ENCODE measurements at places on chromosomes 5 and 9.

GRCh38 chr5:53994148-53994547 lies 316.2 kb downstream of the ARL15 start:
- no peak for DNase-seq

- DNase-seq = no peak
These were observed 43.0 kb upstream of the GNE start for GRCh38 chr9:36301227-36301626.

DNA sequence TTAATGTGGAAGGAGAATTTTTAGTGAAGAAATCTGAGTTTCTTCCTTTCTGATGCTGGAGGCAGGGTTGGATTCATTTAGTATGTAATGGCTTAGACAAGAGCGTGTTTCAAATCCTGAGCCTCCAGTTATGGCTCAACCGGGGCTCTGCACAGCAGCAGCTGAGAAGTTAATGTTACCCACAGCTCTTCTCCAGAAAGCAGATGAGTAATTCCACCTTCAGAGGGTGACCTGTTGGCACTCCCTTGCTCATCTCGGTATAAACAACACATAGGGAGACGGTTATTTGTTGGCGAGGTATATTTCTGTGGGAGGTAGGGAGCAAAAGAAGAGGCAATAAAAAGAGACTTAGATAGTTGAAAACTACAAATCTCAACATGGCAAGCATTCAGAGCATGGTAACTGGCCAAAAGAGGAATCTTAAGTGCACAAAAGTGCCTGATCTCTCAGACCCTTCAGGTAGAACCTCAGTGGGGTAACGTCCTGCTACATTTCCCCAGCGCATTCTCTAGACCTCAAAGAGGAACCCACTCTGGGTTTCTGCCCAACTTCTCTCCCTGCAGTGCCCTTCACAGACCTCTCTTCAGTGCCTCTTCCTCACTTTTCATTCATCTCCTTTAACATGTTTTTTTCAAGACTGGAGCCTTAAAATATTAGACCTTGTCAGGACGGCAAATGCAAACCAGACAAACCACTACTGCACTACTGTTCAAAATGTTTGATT lies 417.5 kb upstream of the ADAMTSL1 start:
- no peak for DNase-seq

GRCh38 chr5:158553195-158553961 lies 546.3 kb downstream of the EBF1 start:
- no peak for DNase-seq

GRCh38 chr9:15529566-15530324 lies 19.0 kb upstream of the PSIP1 start:
- no peak for DNase-seq

DNA sequence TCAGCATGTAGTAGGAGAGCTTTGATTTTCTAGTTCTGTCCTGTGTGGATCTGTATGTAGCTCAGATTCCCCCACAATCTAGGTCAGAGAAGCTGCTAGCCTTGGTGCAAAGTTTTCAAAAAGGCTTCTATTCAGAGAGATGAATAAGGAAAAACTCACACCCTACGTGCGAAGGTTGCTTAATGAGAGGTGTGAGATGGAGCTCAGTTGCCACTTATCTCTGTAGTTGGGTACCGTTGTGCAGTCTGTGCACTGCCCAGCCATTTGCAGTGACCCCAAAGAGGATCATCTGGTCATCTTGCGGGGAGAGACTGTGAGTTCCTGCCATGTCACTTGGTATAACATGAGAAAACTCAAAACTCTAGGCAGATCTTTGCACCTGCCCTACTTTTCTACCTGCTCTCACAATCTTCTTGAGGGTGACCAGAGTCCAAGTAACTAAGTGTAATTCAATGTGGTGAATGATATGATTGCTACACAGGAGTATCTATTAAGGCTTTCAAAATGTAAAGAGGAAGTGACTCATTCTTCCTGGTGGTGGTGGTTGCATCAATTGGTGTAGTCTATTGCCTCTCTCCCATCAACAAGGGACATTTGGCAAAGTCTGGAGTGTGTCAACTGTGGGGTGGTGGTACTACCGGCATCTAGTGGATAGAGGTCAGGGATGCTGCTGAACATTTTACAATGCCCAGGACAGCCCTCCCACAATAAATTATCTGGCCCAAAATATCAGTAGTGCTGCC lies 65.2 kb downstream of the TMC1 start:
- DNase-seq = peak; percentile 43

DNA sequence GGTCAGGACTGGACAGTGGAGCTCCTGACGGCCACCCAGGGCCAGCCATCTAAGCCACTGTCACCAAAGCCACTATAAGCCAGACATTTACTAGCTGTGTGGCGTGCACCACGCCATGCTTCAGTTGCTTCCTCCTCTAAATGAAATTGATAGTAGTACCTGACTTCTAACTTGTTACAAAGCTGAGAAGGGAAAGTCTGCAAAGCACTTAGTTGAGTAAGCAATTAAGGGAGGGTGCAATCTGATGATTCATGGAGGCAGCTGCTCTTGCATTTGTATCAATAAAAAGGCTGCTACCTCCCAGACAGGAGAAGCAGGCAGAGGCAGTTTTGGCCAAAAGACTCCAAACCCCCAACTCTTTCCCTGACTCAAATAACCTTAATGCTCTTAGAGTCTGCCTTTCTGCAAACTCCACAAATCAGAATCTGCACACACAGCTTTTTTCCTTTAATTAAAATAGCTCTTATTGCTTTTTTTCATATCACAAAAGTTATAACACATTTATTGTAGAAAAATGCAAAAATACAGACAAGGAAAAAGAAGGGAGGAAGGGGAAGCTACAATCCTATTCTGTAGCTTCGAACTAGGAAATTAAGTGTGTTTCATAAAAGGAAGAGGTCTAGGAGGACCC lies 19.3 kb upstream of the RAPGEF1 start:
- no peak for DNase-seq

- no peak for DNase-seq
These were observed 91.9 kb downstream of the EHMT1 start for GRCh38 chr9:137710704-137711103.

GRCh38 chr5:80655231-80655774 lies 520 bp upstream of the DHFR start:
- no peak for DNase-seq

- DNase-seq = no peak
These were observed 225.4 kb upstream of the RFX3 start for GRCh38 chr9:3751125-3751758.

- DNase-seq = no peak
These were observed 93.3 kb upstream of the BOD1 start for GRCh38 chr5:173709761-173710160.

- no peak for DNase-seq
These were observed 297.9 kb downstream of the KCTD16 start for GRCh38 chr5:144468571-144468970.

GRCh38 chr5:35133186-35133585 lies 85.4 kb upstream of the AGXT2 start:
- DNase-seq = no peak

- DNase-seq = no peak
These were observed 586.3 kb downstream of the RAB3C start for GRCh38 chr5:59169081-59169767.

DNA sequence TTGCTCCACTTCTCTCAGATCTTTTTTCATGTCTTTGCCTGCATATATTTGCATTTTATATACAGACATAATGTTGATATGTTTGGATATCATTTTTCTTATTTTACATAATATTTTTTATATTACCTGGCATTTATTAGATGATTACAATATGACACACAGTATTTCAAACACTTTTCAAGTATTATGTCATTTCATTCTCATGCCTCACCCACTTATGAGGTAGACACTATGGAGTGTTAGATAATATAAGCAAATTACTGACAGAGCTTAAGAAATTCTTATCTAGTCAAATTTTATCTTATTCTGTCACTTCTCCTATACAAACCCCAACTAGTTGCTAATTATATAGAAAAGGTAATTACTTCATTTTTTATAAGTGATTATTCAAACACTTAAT lies 11.1 kb downstream of the LURAP1L start:
- DNase-seq = no peak

GRCh38 chr5:132235340-132235739 lies 7.7 kb upstream of the P4HA2 start:
- no peak for DNase-seq

DNA sequence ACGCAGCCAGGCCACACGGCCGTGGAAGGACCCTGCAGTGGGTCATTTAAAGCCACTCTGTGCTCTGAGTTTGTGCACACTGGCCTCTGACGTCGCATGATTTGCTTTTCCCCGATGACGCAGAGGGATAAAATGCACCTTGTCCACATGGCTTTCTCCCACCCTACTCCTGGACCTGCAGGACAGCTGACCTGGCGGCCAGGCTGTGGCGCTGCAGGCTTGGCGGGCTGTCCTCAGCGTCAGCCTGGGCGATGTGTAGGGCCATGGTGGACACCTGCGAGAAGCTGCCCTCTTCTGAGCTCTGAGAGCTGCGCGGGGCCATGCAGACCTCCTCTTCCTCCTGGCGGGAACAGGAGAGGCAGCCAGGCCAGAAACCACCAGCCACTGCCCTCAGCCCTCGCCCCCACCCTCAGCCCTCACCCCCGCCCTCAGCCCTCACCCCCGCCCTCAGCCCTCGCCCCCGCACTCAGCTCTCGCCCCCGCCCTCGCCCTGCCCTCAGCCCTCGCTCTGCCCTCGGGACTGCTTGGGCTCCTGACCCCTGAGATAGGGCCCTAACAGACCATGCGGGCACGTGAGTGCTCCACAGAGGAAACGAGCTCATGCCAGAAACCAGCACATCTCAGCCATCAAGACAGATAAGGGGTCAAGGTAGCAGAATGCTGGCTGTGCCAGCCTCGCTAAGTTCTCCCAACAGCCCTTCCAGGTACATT lies 20.0 kb upstream of the SCGB3A1 start:
- DNase-seq = no peak

DNA sequence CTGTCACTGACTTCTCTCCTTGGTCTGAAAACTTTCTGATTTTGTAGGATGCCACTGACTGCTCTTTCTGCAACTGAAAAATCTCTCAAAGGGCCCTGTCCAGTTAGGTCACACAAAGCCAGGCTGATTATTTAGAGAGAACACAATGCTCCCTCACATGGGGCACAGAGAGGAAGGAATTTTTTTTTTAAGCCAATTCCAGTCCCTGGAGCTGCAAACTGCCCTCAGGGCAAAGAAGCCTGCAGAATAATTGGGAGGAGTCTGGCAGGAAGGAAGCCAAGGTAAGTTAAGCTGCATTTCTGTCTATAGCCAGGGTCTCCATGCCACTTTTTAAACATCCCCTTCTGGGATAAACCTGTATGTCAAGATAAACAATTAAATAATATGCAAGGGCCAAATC lies 305.5 kb downstream of the ZSWIM6 start:
- DNase-seq = no peak

DNA sequence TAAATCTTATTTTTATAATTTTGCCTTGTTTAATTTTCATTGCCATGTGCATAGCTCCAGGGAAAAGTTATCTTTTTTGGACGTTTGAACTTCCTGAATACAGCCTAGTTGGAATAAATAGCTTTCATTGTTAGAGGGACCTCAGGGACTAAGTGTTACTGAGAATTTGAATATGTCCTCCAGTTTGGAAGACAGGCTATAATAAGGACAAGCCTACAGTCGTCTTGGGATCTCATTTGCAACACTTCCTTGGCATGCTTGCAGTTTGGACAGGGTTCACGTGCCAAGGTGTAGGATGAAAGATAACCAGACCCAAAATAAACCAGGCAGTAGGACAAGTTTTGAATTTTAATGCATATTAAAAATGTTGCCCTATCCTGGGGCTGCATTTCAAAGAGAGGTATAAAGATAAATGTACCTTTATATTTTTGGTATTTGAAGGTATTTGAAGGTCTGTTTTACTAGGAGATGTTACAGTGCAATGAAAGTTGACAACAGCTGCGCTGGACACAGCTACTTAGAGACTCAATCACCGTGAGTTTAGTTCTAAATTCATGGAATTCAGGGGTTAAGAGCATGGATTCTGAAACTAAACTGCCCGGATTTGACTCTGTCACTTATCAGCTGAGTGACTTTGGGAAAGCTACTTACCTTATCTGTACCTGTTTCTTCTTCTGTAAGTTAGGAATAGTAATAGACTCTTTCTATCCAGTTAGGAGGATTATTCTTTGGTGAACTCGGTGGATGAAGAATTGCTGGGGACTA lies 134.1 kb downstream of the ACTBL2 start:
- DNase-seq = no peak

- no peak for DNase-seq
These were observed 28.3 kb upstream of the NR3C1 start for GRCh38 chr5:143431789-143432188.

DNA sequence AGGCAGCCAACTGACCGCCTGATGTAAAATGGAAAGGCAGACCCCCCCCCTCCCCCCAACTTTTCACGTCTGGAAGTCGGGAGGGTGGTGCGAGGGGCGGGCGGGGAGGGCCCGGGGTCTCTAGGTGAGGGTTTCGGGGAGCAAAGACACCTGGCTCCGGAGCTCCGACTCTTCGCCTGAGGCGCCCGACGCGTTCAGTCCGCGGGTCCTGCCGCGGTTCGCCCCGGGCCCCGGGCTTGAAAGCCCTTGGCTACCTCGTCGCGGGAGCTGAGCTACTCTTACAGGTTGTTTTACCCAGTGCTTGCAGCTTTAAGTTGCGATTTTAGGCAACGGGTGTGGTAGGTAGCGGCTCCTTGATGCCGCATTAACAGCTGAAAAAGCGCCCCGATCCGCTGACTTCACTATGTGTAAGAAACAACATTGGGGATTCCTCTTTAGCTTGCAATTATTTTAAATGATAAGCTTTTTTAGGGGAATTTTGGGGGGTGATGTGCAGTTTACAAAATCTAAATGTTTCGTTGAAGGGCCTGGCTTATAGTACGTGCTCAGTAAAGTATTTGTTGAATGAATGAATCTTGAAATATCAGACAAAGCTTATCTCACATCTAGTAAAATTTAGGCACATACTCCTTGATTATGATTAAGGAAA lies 722 bp downstream of the CDC42SE2 start:
- peak; percentile 55 for DNase-seq

DNA sequence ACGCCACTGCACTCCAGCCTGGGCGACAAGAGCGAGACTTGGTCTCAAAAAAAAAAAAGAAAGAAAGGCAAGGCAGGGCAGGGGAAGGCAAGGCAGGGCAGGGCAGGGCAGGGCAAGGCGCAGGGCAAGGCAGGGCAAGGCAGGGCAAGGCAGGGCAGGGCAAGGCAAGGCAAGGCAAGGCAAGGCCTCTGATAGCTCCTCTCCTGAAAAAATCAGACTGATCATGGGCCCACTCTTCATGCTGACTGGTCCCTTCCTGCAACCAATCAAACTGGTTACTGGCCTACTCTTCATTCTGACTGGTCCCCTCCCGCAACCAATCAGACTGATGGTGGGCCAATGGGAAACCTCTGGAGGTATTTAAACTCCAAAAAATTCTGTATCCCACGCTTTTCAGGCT lies 3.4 kb upstream of the ZBTB5 start:
- no peak for DNase-seq

DNA sequence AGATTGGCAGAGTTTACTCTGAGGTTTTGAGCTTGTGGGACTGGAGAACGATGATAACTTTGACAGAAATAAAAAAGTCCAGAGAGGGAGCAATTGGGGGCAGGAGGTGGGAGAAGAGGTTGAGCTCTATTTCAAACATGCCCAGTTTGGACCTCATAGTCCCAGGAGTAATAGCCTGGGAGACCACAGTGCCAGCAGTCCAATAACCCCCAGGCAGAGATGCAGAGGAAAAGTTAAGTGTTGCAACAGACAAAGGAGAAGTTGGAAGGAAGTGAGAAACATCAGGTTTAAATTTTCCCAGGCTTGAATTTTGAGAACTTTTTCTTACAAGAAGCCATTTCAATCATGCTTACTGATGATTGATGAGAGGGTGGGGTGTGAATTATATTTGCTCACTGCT lies 117.0 kb upstream of the GHR start:
- DNase-seq = no peak
